CD4-positive, alpha-beta T cell treated with Interferon alpha-2 for 1 hour (primary cell): ENCODE measurements at places on chromosomes 4 and X.

GRCh38 chr4:138299881-138300280 lies 57.7 kb upstream of the SLC7A11 start:
- no peak for DNase-seq

- no peak for DNase-seq
These were observed 34.0 kb downstream of the LDOC1 start for GRCh38 chrX:141142946-141143345.

- no peak for DNase-seq
These were observed 208.2 kb downstream of the PARM1 start for GRCh38 chr4:75141162-75141561.

DNA sequence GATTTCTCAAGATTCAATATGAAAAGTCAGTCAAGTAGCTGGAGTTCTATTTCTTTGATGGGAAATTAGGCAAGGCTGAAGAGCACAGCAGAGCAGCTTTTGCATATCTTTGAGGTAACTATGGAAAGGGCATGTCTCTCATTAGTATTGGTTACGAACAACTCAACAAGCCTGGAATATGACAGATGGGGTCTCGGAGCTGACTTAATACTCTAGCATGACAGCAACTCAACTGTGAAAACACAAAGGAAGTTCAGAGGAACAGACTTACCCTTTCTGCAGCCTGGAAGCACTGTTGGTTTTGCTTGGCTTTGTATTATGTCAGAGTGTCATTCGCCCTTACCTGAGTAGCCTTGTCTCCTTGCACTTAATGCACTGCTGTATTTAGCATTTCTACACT lies 79.9 kb upstream of the AADAT start:
- no peak for DNase-seq

DNA sequence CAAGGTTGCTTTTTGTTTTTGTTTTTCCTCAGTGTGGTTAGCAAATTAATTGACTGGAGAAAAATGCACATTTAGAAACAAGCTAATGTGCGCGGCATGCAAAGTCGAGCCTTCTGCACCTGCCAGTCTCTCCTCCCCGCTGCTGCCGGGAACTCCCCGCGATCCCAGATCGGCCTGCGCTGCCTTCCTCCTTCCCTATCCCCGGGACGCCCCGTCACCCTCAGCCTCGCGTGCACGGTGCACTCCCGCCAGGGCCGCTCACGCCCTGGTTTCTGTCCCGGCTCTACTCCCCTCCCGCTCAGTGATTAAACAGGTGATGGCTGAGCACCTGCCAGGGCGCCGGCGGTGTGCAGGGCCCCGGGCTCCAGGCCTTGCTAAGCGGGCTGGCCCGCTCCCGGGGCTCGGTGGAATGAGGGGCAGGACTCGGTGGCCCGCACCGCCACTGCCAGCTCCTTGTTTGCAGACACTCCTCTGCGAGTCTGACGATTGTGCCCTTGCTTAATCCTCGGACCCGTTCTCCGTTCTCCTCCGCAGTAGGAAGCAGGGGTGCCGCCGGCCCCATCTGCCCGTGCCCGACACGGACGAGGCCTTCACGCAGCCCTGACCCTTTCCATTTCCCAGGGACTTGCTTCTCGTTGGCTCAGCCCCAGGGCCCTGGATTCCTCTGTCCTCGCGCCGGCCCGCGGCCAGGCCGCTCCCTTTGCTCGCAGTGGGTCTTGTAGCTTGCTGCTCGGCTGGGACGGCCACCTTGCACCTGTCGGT lies 143.4 kb downstream of the TRIML1 start:
- DNase-seq, result no peak

- DNase-seq, result no peak
These were observed 56.8 kb upstream of the TXK start for GRCh38 chr4:48190839-48191238.

DNA sequence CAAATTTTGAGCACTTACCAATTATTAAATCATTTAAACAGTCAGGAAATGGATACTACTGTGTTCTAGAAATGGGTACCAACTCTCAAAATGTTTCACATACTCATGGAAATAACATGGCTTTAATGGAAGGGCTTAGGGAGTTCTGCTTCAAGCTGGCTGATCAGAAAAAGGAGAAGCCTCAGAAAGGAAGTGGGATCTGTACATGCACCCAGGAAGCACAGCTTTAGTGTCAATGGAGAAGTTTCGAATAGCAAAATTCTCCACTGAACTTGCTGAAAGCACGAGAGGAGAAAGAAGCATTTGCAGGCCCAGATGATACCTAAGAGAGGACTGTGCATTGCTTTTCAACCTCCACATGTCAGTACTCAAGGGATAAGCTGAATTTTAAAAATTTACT lies 11.1 kb upstream of the HS3ST1 start:
- DNase-seq, result no peak

GRCh38 chr4:168831585-168831918 lies 178.5 kb downstream of the CBR4 start:
- DNase-seq, result no peak

DNA sequence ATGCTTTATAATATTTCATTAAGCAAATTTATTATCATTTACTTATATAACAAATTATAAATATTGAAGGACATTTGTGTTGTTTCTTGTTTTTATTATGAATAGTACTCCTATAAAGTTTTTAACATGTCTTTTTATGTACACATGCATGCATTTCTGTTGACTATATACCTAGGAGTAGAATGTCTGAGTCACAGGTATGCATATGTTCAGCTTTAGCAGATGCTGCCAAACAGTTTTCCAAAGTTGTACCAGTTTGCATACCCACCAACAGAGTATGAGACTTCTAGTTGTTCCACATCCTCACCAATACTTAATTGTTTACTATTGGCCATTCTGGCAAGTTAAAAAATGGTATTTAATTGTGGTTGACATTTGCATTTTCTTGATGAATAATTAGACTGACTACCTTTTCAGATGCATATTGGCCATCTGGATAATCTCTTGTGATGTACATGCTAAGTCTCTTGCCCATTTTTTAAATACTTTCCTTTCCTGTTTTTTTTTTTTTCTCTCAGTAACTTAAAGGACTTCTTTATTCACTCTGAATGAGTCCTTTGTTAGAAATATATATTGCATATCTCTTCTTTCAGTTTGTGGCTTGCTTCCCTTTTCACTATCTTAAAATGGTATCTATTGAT lies 132.2 kb upstream of the TRIM2 start:
- no peak for DNase-seq

DNA sequence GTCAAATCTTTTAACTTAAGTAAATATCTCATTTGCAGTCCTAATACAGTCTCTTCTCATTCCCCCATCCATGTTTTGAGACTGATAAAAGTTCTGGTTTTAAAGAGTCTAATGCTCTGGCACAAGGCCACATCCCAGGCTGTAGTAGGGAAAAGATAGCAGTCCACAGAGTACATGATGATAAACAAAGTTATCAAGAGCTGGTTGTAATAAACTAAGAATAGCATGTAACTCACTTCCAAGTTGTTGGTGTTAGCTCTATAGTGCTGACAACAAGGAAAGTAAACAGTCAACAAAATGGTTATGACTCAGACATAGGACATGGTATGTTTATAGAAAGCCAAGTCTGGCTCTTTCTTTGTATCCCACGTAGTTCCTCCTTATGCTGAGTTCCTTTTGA lies 21.8 kb upstream of the AREG start:
- no peak for DNase-seq

- no peak for DNase-seq
These were observed 2265.1 kb downstream of the PCDH7 start for GRCh38 chr4:32985256-32985655.

DNA sequence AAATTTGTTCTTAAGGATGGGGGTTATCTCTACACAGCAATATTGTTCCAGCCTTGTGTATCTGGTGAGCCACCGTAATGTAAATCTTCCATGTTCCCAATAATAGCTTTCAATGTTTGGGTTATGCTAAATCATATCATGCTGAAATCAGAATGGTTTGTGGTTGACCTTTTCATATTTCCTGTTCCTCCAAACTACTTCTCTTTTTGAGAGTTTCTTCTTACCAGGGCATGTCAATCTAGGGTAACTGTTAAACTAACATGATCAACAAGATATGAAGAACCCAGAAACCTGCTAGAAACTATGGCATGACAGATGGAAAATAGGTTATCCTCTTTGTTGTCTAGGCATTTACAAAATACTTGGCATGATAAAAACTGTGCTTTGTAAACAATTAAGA lies 22.0 kb downstream of the TNMD start:
- no peak for DNase-seq

GRCh38 chr4:138851391-138852335 lies 163.9 kb upstream of the NOCT start:
- DNase-seq, result no peak

- no peak for DNase-seq
These were observed 301.0 kb downstream of the KCTD8 start for GRCh38 chr4:44147571-44148075.

GRCh38 chr4:48195374-48195773 lies 61.3 kb upstream of the TXK start:
- DNase-seq, result no peak

DNA sequence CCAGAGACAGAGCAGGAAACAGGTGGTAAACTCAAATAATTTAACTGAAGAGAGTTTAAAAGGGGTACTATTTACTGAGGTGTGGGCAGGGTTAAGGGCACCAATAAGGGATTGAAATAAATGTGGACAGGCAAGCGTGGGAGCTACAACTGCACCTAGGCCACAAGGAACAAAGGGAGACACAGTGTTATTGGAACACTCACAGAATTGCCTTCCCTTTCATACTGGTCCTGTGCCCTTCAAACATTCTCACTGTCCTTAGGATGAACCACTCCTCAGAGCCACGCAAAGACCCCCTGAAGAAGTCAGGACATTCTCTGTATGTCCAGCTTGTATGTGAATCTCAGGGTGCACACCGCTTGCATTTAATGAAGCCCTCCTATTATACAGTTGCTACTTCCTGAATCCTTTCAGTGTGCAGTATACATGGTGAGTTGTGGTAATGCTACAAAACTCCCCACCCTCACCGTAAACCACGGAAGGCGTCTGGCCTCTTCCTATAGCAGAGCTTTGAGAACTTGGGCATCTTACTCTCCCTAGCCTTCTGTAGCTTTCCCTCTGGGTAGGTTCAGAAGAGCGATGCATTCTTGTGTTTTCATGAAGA lies 9.6 kb upstream of the MRPL1 start:
- peak; percentile 86 for DNase-seq

- no peak for DNase-seq
These were observed 805.8 kb upstream of the PABPC4L start for GRCh38 chr4:135007400-135007799.
